ENCODE measurements at places on chromosomes 6 and 20.

- DNase-seq, result no peak
Observed at GRCh38 chr6:17280552-17281090, 540 bp upstream of the RBM24 start.

- DNase-seq, result no peak
Observed at GRCh38 chr6:170096803-170097504, 193.9 kb downstream of the DLL1 start.

DNA sequence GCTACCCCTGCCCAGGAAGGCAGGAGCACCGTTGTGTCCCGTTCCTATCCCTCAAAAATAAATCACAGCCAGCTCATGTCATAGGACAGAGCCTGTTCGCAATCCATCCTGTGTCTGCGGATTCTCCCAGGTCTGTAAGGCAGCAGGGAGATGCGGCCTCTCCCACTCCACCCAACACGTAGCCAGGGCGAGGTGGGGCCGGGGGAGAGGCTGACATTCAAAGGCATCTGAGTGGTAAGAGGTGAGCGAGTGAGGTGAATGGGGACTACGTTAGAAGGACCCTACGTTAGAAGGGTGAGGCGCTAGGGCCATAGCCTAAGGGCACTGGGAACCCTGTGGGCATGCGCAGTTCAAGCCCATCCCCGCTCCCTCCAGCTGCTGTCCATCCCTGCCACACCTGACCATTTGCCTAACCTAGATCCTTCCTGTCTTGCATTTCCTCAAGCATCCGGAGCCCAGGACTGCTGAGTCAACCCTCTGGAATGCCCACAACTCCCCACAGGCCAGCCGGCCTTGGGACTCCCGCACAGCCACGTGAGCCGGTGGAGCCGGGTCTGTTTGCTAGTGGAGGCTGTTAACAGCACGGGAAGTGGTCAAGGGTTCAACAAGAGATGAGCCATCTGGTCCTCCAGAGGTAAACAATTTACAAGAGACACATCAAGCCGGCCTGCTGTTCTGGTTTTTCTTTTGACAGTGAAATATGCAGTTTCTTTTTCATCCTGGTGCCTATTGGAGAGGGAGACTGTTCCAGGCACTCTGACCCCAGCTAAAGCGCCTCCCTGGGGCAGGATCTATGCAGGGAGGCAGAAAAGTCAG lies 45.9 kb downstream of the RIPOR3 start:
- DNase-seq, result no peak

DNA sequence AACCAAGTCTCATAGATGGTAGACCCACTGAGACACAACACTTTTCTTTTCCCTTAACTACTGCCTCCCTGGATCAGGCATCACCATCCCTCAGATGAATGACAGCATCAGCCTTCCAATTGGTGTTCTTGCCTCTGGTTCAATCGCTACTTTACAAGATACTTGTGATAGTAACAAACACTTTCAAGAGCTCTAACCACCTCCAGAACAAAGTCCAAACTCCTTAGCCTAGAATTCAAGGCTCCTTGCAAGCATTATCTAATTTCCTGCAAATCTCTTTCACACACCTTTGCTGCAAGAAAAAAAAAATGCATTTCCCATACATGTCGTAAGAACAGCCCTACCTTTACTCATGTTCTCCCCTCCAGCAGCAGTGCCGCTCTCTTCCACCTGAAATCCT lies 33.1 kb downstream of the RALGAPA2 start:
- no peak for DNase-seq

GRCh38 chr20:37920270-37920669 lies 17.3 kb downstream of the VSTM2L start:
- no peak for DNase-seq
